ENCODE measurements at places on chromosomes 13 and 19. TPM values are rescaled to one million over a fixed set of nuclear protein-coding genes. Genes with fewer than 3 reads are reported as not detected.

STOML3 gene
- total RNA-seq = not detected

GRCh38 chr19:6412447-6413091 is 12.0 kb downstream of the KHSRP start:
- no peak overlapping the region for H3K4me3 ChIP-seq
- H3K36me3 ChIP-seq = peaks cover 43% of the 10 kb centered on the region
- DNase-seq = no peak
- no peak overlapping the region for H3K27ac ChIP-seq

DNA sequence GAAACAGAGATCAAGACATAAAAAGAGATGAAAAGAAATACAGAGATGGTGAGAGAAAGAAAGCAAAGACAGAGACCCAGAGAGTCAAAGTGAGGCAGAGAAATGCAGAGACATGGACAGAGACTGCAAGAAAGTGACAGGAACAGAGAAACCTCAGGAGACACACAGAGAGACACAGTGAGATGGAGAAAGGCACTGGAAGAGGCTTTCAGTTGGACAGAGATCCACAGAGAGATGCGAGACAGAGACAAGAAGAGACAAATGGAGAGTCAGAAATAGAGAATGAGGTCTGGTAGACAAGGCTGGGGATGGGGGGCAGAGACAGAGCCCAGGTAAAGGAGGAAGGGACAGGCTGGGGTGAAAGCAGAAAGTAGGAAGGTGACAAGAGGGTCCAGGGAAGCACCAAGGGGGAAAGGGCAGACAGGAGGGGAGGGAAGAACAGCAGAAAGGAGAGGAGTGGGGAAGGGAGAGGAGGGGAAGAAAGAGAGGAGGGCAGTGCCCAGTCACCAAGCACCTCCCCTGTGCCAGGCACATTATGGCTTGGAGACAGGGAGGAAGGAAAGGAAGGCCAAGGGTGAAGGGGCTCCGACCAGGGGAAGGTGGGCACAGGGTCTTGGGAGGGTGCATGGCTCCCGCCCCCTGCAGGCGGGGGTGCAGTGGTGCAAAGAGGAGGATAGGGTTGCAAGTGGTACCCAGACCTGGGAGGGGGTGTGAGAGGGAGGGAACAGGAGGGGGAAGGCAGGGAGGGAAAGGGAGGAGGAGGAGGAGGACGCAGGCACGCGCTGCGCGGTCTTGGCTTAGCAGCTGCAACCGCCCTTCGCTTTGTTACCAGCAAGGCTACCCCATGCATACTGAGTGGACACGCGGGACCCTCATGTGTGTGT is 38.4 kb downstream of the DEDD2 start:
- H3K4me3 ChIP-seq = no peak overlapping the region
- H3K4me1 ChIP-seq = no peaks in the 10 kb centered on the region
- no peaks in the 10 kb centered on the region for H3K36me3 ChIP-seq
- peaks cover 6% of the 10 kb centered on the region for H3K27me3 ChIP-seq
- H3K27ac ChIP-seq = no peak overlapping the region

- H3K36me3 ChIP-seq = no peaks in the 10 kb centered on the region
- no peak overlapping the region for H3K27ac ChIP-seq
- no peaks in the 10 kb centered on the region for H3K27me3 ChIP-seq
- no peak for DNase-seq
- no peak overlapping the region for H3K4me3 ChIP-seq
Observed at GRCh38 chr13:79483086-79483706, 2.2 kb downstream of the NDFIP2 start.

DNA sequence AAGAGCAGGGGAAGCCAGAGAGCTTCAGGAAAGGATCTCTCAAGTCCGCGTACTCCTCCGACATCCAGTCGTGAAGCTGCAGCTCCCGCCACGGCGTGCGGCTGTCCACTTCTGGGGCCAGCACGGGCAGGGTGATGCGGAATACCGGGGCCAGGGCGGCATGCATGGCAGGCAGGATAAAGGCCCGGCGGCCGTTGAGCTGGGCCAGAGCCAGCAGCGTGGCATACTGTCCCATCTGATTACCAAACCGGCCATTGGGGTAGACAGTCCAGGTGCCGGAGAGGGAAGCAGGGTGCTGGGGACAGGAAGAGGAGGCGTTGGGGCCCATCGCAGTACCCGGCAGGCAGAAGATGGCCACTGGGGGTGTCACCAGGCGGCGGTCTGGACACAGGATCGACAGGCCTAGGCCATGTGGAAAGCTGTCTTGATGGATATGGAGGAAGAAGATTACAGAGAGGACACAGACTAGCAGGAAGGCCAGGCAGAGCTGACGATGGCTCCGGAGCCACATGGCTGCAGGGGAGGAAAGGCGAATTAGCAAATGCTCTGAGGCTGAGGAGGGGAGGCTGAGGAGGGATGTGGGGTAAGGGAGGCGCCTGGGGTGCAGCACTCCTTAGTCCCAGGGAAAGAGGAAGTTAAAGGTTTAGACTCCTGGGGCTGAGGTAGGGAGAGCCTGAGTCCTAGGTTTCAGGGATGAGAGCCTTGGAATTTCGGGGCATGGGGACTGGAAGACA is 1.5 kb downstream of the FUT1 start:
- H3K27ac ChIP-seq = no peak overlapping the region
- H3K27me3 ChIP-seq = no peaks in the 10 kb centered on the region
- H3K4me1 ChIP-seq = no peaks in the 10 kb centered on the region
- no peak overlapping the region for H3K4me3 ChIP-seq
- DNase-seq = no peak
- H3K36me3 ChIP-seq = no peaks in the 10 kb centered on the region
